ENCODE measurements at places on chromosomes 6 and 20. TPM values are rescaled to one million over a fixed set of nuclear protein-coding genes. Genes with fewer than 3 reads are reported as not detected.

RBPJL gene
- total RNA-seq, result not detected

TMEM74B gene
- total RNA-seq, result 1.8 TPM

PERP gene
- 4.5 TPM for total RNA-seq

KCNB1 gene
- not detected for total RNA-seq

TRIM39 gene
- total RNA-seq, result 21.6 TPM

BPI gene
- not detected for total RNA-seq

SNAP91 gene
- total RNA-seq, result not detected

- H3K27ac ChIP-seq, result peak within 1 kb of the TSS; percentile 77
- no peak for DNase-seq
- peaks cover 36% of the 10 kb centered on the region for H3K4me1 ChIP-seq
- H3K4me3 ChIP-seq, result peak within 1 kb of the TSS; percentile 28
- H3K27me3 ChIP-seq, result no peaks in the 10 kb centered on the region
These were observed at the start of gene CCR6 for GRCh38 chr6:167122827-167123657. CCR6 (plus strand) TSS chr6:167123096; CDS start chr6:167136135, 13,039 bp downstream.

- no peaks in the 10 kb centered on the region for H3K4me1 ChIP-seq
- H3K4me3 ChIP-seq, result no peak overlapping the region
- H3K27ac ChIP-seq, result no peak overlapping the region
- H3K27me3 ChIP-seq, result no peaks in the 10 kb centered on the region
- no peaks in the 10 kb centered on the region for H3K36me3 ChIP-seq
These were observed 38.5 kb upstream of the DEK start for GRCh38 chr6:18302561-18303439.

DNA sequence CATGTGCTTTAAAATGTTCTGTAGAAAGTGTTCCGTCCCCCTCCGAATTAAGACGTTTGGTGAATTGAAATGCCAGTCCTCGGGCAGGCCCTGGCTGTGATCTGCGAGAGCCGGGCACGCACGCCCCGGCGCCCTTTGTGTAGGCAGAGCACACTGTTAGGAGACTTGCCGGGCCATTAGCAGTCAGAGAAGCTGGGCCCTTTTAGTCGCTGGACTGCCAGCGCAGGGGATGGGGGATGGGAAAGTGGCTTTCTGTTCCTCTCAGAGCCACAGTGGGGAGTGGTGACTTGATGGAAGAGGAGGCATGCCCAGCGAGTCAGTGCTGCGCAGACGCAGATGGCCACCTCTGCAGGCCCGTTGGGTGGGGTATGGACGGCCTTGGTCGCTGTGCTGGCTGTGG lies 2.2 kb downstream of the PPP1R3G start:
- no peak for DNase-seq
- no peak overlapping the region for H3K4me3 ChIP-seq
- peaks cover 47% of the 10 kb centered on the region for H3K27me3 ChIP-seq
- no peaks in the 10 kb centered on the region for H3K36me3 ChIP-seq
- H3K4me1 ChIP-seq, result peaks cover 6% of the 10 kb centered on the region

DNA sequence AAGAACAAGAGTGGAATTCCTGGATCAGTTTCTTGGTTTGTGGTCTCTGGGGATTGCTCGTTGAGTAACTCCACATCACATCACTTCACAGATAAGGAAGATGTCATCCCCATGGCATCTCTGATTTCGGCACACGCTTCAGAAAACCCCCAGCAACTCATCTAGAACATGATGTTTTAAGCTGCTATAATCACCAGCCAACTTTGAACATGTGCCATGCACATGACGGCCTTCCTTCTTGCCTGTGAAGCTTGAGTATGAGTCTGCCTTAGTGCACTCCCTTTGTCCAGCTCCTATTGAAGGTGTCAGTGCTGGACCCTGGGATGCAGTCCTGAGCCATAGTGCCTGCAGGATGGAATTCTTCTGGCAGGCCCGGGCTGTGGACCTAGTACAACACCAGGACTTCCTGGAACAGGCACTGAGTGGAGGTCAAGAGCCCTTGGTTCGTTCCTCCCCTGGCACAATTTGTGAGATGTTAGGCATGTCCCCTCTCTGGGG lies 231.5 kb upstream of the SUPT3H start:
- peak overlapping the region; percentile 75 for H3K27ac ChIP-seq
- H3K27me3 ChIP-seq, result no peaks in the 10 kb centered on the region
- peaks cover 23% of the 10 kb centered on the region for H3K4me1 ChIP-seq
- H3K36me3 ChIP-seq, result peaks cover 9% of the 10 kb centered on the region

DNA sequence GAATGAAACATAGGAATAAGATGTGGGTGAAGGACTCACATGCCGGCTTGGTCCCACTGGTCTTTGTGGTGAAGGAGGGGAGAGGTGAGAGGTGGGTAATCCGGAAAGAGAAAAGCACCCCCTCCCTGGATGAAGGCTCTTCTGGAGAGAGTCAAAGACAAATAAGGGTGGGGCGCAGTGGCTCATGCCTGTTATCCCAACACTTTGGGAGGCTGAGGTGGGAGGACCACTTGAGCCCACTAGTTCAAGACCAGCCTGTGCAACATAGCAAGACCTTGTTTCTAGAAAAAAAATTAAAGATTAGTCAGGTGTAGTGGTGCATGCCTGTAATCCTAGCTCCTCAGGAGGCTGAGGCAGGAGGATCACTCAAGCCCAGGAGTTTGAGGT lies 3.1 kb downstream of the LTB start:
- H3K27me3 ChIP-seq, result no peaks in the 10 kb centered on the region
- peak overlapping the region; percentile 96 for H3K4me3 ChIP-seq
- H3K36me3 ChIP-seq, result peaks cover 74% of the 10 kb centered on the region
- H3K4me1 ChIP-seq, result peaks cover 44% of the 10 kb centered on the region

DNA sequence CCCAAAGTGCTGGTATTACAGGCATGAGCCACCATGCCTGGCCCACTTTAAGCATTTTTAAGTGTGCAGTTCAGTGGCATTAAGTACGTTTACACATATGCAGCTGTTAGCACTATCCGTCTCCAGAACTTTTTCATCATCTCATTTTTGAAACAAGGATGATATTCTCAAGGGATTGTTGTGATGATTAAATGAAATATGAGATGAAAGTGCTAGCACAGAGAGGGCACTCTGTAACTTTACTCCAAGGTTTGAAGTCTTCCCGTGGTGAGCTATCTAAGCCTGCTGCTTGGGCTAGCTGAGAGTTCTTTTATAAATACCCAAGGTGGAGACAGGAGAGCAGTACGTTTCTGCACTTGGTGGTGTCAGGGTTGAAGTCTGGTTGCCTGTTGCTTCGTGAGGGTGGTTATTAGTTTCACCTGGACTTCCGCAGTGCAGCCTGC lies 6.6 kb downstream of the TM9SF4 start:
- peak overlapping the region; percentile 16 for H3K27ac ChIP-seq
- no peak for DNase-seq
- H3K4me1 ChIP-seq, result peaks cover 57% of the 10 kb centered on the region

- H3K27ac ChIP-seq, result no peak overlapping the region
- peak; percentile 18 for DNase-seq
- no peak overlapping the region for H3K4me3 ChIP-seq
- H3K27me3 ChIP-seq, result peaks cover 66% of the 10 kb centered on the region
- peaks cover 32% of the 10 kb centered on the region for H3K4me1 ChIP-seq
These were observed 3.1 kb upstream of the INSM1 start for GRCh38 chr20:20364593-20365479.

GRCh38 chr20:61929971-61930666 lies 135.6 kb downstream of the TAF4 start:
- H3K27ac ChIP-seq, result no peak overlapping the region
- no peak for DNase-seq
- no peaks in the 10 kb centered on the region for H3K36me3 ChIP-seq
- H3K4me3 ChIP-seq, result no peak overlapping the region
- no peaks in the 10 kb centered on the region for H3K27me3 ChIP-seq

DNA sequence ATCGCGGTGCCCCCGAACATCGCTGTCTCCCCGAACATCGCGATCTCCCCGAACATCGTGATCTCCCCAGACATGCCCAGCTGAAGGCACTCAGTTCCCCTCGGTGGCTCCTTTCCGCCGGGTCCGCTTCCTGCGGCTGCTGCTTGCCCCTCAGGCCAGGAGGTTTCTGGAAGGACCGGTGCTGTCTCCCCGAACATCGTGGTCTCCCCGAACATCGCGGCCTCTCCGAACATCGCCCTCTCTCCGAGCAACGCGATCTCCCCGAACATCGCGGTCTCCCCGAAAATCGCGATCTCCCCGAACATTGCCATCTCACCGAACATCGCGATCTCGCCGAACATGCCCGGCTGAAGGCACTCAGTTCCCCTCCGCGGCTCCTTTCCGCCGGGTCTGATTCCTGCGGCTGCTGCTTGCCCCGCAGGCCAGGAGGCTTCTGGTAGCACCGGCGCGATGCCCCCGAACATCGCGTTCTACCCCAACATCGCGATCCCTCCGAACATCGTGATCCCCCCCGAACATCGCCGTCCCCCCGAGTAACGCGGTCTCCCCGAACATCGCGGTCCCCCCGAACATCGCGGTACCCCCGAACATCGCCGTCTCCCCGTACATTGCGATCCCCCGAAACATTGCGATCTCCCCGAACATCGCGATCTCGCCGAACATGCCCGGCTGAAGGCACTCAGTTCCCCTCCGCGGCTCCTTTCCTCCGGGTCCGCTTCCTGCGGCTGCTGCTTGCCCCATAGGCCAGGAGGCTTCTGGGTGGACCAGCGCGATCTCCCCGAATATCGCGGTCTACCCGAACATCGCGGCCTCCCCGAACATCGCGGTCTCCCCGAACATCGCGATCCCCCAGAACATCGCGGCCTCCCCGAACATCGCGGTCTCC lies 808 bp downstream of the ULBP1 start:
- peak overlapping the region; percentile 84 for H3K27ac ChIP-seq
- peak overlapping the region; percentile 78 for H3K4me3 ChIP-seq
- H3K36me3 ChIP-seq, result peaks cover 3% of the 10 kb centered on the region
- peaks cover 70% of the 10 kb centered on the region for H3K27me3 ChIP-seq

DNA sequence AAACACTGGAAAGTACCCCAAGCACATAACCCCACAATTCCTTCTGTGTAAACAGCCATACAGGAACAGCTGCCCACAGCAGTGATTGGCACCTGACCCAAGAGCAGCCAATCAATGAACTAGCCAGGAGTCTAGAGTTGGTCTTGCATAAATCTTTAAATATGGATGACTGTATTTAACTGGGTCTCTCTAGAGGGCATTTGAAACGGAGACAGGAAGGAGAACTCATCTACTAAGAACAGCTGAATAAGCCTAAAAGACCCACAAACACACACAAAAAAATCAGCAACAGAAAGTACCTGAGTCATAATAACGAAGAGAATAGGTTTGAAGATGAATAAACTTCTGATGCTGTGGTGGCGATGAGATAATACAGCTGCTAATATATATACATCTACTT lies 49.0 kb upstream of the ASF1A start:
- no peaks in the 10 kb centered on the region for H3K27me3 ChIP-seq
- peaks cover 39% of the 10 kb centered on the region for H3K4me1 ChIP-seq
- no peak for DNase-seq
- no peak overlapping the region for H3K4me3 ChIP-seq

- H3K4me1 ChIP-seq, result no peaks in the 10 kb centered on the region
- no peak overlapping the region for H3K27ac ChIP-seq
- H3K36me3 ChIP-seq, result no peaks in the 10 kb centered on the region
These were observed 15.1 kb downstream of the KIF13A start for GRCh38 chr6:17972074-17972952.

DNA sequence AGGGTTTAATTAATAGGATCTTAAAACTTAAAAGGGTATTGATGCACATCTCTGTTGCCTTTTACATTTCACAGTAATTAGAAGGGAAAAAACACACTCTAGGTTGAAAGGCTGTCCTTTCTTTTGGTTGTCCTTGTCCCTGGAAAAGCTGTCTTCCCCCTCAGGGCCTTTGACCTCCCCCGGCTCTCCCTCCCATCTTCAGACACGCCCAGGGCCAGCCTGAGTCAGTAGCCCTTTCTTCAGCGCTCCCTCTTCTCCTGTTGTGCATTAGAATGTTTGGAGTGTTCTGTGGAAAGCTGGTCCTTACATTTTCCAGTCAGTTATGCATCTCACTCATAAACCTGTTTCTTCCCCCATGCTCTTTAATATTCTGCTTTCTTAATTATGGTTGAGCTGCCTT lies 157.0 kb downstream of the MTHFD1L start:
- peaks cover 58% of the 10 kb centered on the region for H3K36me3 ChIP-seq
- no peak overlapping the region for H3K4me3 ChIP-seq
- H3K27ac ChIP-seq, result no peak overlapping the region
- no peak for DNase-seq

- no peak overlapping the region for H3K4me3 ChIP-seq
- peaks cover 1% of the 10 kb centered on the region for H3K27me3 ChIP-seq
- no peak overlapping the region for H3K27ac ChIP-seq
These were observed 47.3 kb downstream of the PFDN4 start for GRCh38 chr20:54255157-54255556.

DNA sequence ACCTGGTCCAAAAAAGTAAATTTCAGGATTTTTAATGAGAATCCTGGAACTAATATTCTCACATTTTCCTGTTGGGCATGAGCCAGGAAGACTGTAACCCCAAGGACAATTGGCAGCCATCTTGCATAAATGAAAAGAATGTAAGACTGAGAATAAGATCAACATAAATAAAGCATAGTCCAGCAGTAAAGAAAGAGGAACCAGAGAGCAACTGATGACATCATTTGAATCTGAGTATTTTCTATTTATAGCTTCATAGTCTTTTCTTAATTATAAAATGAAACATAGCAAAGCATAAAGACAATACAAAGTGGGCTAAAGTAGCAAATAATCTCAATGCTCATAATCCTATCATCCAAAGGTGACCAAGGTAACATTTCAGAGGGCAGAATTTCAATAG lies 26.6 kb upstream of the FBXL4 start:
- H3K36me3 ChIP-seq, result no peaks in the 10 kb centered on the region
- DNase-seq, result no peak
- H3K27ac ChIP-seq, result no peak overlapping the region

DNA sequence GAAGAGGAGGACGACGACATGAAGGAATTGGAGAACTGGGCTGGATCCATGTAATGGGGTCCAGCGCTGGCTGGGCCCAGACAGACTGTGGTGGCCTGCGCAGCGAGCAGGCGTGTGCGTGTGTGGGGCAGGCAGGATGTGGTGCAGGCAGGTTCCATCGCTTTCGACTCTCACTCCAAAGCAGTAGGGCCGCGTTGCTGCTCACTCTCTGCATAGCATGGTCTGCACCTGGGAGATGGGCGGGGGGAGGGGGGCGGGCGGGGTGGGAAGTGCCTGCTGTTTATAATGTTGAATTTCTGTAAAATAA lies 42.3 kb downstream of the CHMP4B start:
- no peaks in the 10 kb centered on the region for H3K27me3 ChIP-seq
- peak; percentile 66 for DNase-seq
- peaks cover 52% of the 10 kb centered on the region for H3K36me3 ChIP-seq
- H3K4me1 ChIP-seq, result peaks cover 55% of the 10 kb centered on the region

- H3K4me1 ChIP-seq, result no peaks in the 10 kb centered on the region
- H3K4me3 ChIP-seq, result no peak overlapping the region
- H3K36me3 ChIP-seq, result no peaks in the 10 kb centered on the region
- DNase-seq, result no peak
These were observed 174.3 kb downstream of the CDH4 start for GRCh38 chr20:61426352-61426751.

GRCh38 chr6:73713426-73714147 lies 17.6 kb downstream of the CD109 start:
- peaks cover 7% of the 10 kb centered on the region for H3K36me3 ChIP-seq
- no peak overlapping the region for H3K27ac ChIP-seq
- H3K4me1 ChIP-seq, result peaks cover 13% of the 10 kb centered on the region
- H3K27me3 ChIP-seq, result peaks cover 1% of the 10 kb centered on the region
- H3K4me3 ChIP-seq, result no peak overlapping the region

GRCh38 chr20:1807394-1807793 lies 87.8 kb upstream of the SIRPA start:
- no peak overlapping the region for H3K27ac ChIP-seq
- H3K36me3 ChIP-seq, result no peaks in the 10 kb centered on the region
- H3K4me3 ChIP-seq, result no peak overlapping the region
- no peak for DNase-seq
- H3K4me1 ChIP-seq, result peaks cover 10% of the 10 kb centered on the region

- DNase-seq, result no peak
- no peaks in the 10 kb centered on the region for H3K36me3 ChIP-seq
- H3K4me1 ChIP-seq, result peaks cover 10% of the 10 kb centered on the region
- no peak overlapping the region for H3K27ac ChIP-seq
These were observed 101.5 kb downstream of the ISM1 start for GRCh38 chr20:13322621-13323020.
